T-cell (primary cell): ENCODE measurements at places on chromosomes 3 and 15. TPM values are rescaled to one million over a fixed set of nuclear protein-coding genes. Genes with fewer than 3 reads are reported as not detected.

GRCh38 chr15:80055933-80056332 is 3.5 kb upstream of the ZFAND6 start:
- no peak overlapping the region for H3K27ac ChIP-seq
- H3K36me3 ChIP-seq = no peaks in the 10 kb centered on the region
- no peak for DNase-seq
- peaks cover 6% of the 10 kb centered on the region for H3K4me1 ChIP-seq

- H3K27ac ChIP-seq = no peak overlapping the region
- no peaks in the 10 kb centered on the region for H3K27me3 ChIP-seq
- no peaks in the 10 kb centered on the region for H3K36me3 ChIP-seq
- H3K4me3 ChIP-seq = no peak overlapping the region
- no peak for DNase-seq
- H3K4me1 ChIP-seq = peaks cover 9% of the 10 kb centered on the region
These were observed 63.3 kb downstream of the ABHD5 start for GRCh38 chr3:43753741-43754715.

GRCh38 chr3:174675406-174675805 is 183.7 kb upstream of the NAALADL2 start:
- no peak overlapping the region for H3K27ac ChIP-seq
- no peaks in the 10 kb centered on the region for H3K4me1 ChIP-seq
- no peaks in the 10 kb centered on the region for H3K36me3 ChIP-seq

PAQR5 gene
- 0.07 TPM for total RNA-seq

SLC28A2 gene
- total RNA-seq = not detected

CCR3 gene
- 1.2 TPM for total RNA-seq

KPNA1 gene
- total RNA-seq = 56.8 TPM

TMOD2 gene
- total RNA-seq = 17.2 TPM

THPO gene
- total RNA-seq = not detected

RLBP1 gene
- total RNA-seq = not detected

TMEM212 gene
- total RNA-seq = not detected

CPA3 gene
- total RNA-seq = 0.33 TPM
